ENCODE measurements at places on chromosomes 6 and 20.

DNA sequence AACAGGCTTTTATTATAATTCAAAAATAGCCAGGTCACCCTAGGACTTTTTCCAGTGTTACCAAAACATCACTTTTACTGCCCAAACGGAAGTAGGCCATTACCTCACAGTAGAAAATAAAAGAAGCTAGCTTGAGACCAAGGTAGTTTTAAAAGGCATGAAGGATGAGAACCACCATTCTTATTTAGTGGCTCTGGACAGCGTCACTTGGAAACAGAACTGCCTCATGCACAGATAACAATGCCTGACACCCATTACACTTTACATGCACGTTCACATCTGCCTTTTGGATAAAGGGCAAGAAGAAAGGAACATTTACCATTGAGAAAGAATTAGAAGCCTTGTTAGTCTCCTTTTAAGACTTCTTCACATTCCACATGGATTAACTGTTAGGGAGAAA is 1.9 kb upstream of the PAQR8 start:
- no peak for DNase-seq

DNA sequence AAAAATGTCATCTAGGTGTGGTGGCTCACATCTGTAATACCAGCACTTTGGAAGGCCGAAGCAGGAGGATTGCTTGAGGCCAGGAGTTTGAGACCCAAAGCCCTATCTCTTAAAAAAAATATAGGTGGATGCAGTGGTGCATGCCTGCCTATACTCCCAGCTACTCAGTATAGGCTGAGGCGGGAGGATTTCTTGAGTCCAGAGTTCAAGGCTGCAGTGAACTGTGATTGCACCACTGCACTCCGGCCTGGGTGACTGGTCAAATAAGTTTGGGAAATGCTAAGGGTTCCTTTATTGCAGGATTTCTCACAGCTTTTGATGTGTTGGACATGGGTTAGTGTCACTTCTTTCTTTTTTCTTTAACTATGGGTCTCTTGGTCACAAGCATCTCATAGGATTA is 261.3 kb downstream of the PLCB1 start:
- DNase-seq: no peak

DNA sequence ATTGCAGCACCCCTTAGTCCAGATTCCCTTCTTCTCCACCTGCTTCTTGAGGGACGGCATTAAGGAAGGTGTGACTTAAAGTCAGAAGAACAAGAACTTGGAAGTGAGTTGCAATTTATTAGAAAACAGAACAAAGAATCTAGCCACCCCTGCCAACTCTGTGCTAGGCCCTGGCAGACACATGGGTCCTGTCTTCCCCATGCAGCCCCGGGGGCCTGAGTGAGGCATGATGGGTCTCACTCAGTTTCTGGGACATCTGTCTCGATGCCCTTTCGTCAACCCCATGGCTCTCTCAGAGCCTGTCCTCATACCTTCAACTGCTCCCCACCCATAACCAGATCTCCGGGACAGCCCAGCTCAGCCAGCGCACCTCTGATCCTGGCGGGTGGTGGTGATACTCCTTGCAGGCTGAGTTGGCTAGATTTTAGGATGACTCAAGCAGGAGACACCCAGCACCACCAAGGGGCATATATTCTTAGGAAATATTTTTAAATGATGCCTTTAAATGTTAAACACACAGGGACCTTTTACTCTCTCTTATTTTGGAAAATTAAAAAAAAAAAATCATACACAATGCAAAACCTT is 143.2 kb upstream of the RNF24 start:
- DNase-seq: no peak

GRCh38 chr6:17431581-17431980 is 38.2 kb downstream of the CAP2 start:
- no peak for DNase-seq

GRCh38 chr6:75480425-75480824 is 13.2 kb downstream of the FILIP1 start:
- DNase-seq: no peak

- DNase-seq: no peak
These were observed 41.1 kb upstream of the CAP2 start for GRCh38 chr6:17352302-17352701.

- no peak for DNase-seq
These were observed 86.3 kb upstream of the IRAK1BP1 start for GRCh38 chr6:78781001-78781400.

DNA sequence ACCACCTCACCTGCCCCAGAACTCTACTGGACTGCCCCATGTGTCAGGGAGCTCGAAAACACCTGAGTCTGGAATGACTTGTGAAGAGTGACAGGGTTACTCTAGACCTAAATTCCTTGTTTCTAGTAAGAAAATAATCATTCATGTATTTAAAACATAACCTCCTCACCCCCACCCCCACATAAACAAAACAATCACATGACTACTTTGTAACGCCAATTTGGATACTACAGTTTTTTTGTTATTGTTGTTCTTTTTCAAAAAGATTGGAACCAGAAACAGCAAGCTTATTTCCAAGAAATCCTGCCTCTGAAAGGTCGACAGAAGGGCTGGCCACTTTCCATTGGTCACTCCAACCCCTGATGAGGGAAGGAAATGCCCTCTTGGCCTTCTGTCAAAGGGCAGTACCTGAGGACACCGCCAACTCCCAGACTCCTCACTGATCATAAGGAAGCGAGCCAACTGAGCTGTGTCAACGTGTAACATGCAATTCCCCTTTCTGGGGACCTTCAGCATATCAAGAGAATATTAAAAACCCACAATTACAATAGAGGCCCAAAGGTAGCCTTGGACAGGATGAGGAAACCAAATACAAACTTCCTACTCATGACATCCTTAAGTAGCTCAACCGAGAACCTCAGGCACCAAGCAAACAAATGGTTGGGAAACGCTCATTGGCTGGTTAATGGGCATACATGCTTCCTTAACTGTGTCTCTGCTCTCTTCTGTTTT is 2.6 kb downstream of the MCUR1 start:
- no peak for DNase-seq

- no peak for DNase-seq
These were observed 19.8 kb downstream of the SDC4 start for GRCh38 chr20:45328451-45328850.

DNA sequence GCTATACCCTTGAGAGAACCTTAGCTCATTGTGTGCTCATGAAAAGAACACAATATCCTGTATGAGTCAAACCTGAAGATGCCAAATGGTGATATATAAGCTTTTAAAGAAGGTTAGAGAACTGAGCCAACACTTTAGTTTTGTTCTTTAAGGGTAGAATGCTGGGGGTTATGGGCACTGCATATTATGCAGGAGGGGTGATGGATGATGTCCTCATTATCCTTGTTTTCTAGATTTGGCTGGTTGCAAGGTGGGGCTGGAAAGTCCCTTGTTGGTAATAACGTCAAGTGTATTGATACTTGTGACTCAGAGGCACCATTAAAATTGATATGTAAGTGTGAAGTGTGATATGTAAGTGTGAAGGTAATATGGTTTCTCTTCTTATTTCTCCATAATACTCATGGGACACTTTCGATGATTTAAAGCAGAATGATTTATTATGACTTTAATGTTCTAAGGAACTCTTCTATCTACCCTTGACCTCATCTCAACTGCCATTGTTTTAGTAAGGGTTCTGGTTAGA is 113.7 kb upstream of the DTNBP1 start:
- DNase-seq: no peak

GRCh38 chr6:7897461-7898192 is 13.0 kb downstream of the TXNDC5 start:
- DNase-seq: no peak

GRCh38 chr6:40039042-40039441 is 104.8 kb upstream of the MOCS1 start:
- DNase-seq: no peak

DNA sequence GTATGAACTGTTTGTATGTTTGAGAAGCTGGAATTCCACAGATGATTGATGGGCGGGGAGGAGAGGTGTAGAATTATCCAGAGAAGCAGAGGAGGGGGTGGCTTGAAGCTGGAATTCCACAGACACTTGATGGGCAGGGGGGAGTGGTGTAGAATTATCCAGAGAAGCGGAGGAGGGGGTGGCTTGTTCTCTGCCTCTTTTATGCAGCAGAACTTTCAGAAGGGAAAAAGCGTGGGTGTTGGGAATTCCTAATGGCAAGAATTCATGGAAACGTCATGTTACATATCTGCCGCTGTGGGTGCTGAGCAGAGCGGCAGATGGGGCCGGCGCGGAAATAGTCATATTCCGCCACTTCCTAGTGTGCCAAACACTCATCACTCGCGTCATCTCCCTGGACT is 167.9 kb upstream of the KCNG1 start:
- no peak for DNase-seq
